ENCODE measurements at places on chromosomes 6 and 20.
A peak's percentile ranks its signal among the peaks of the same experiment; 100 is the strongest.

- DNase-seq: no peak
Observed at GRCh38 chr6:4516206-4516605, 260.0 kb upstream of the CDYL start.

DNA sequence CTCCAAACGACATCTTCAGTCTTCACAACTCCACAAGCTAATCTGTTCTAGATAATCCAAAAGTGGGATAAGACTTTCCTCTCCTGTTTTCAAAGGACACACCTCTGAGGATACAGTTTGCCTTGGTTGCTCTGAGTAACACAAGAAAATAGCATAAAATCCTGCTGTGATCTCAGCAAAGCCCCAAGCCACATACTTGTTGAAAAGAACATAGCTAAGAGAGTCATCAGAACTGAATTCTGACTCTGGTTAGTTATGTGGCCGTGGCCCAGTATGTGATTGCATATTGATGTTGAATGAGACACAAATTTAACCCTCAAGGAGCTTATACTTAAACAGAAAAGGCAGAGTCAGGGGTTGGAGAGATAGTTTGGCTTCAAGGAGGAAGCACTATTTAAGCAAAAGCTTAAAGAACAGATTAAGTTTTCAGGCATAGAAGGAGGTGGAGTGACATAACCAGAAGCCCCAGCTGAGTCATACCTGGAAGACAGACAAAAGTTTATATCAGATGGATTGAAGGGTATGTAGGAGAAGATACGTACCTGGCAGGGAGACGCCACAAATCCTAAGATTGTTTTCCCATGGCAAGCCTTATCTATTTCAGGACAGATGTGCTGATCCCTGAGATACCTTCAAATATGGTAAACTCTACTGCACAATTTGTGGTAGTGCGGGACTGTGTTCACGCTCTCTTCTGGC lies 41.2 kb downstream of the OPN5 start:
- DNase-seq: no peak

DNA sequence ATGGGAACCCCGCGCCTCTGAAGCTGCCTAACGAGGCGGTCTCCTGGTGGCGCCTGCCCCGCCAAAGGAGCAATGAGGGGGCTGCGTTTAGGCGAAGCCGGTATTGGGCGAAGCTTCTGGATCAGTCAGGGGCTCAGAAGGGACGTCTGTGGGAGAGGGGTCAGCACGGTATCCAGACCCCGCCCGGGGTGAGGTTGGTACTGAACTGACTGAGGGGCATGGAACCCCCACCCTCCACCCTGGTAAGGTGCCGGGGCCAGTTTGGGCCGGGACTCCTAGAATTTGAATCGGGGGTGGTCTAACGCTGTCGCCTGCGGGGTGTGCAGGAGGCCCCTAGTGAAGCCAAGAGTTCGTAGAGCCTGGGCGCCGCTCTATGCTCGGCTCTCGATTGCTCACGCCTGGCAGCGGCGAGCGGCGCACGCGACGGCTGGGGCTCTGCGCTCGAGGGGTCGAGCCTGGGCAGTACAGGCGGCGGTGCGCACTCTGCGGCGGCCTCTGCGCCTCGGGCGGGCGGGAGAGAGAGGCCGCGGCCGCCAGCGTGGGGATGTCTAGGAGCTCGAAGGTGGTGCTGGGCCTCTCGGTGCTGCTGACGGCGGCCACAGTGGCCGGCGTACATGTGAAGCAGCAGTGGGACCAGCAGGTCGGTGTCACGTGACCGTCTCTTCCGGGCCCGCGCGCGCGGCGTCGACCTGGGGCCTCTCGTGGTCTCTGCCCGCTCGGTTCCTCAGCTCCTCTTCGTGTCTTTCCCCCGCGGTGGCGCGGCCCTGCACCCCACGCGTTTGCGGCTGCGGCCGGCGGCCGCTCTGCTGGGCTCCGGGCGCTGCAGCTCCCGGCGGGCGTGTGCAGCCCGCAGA lies at the start of the genes KAT14 and PET117:
TSS of gene KAT14 (plus strand) at position 452 of the 854 bp plus-strand sequence. CDS start 4,798 bp downstream, outside the sequence.
TSS of gene PET117 (plus strand) at position 452 of the 854 bp plus-strand sequence. CDS start at position 545, 93 bp downstream.
- peak; percentile 67 for DNase-seq

- no peak for DNase-seq
Observed at GRCh38 chr6:2117447-2117846, 128.0 kb downstream of the GMDS start.

GRCh38 chr6:12258591-12259075 lies 31.5 kb upstream of the EDN1 start:
- DNase-seq: no peak

GRCh38 chr6:107576852-107577251 lies 86.9 kb downstream of the SOBP start:
- no peak for DNase-seq

DNA sequence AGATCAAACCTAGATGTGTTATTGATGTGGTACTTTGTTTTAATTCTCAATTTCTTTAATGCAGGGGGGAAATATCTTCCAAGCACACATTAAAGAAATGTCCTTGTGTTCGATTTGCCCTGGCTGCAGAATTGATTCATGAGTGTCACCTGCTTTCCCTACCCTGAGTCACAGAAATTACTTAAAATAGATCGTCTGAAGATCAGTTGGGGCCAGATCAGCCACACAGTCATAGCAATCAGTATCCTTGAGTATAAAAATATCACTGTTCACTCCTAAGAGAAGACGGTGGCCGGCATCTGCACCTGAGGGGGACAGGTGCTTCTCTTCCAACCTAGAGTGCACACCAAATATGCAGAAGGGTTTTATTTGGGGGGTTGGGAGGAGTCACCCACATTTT lies 115.2 kb upstream of the RIN2 start:
- no peak for DNase-seq

DNA sequence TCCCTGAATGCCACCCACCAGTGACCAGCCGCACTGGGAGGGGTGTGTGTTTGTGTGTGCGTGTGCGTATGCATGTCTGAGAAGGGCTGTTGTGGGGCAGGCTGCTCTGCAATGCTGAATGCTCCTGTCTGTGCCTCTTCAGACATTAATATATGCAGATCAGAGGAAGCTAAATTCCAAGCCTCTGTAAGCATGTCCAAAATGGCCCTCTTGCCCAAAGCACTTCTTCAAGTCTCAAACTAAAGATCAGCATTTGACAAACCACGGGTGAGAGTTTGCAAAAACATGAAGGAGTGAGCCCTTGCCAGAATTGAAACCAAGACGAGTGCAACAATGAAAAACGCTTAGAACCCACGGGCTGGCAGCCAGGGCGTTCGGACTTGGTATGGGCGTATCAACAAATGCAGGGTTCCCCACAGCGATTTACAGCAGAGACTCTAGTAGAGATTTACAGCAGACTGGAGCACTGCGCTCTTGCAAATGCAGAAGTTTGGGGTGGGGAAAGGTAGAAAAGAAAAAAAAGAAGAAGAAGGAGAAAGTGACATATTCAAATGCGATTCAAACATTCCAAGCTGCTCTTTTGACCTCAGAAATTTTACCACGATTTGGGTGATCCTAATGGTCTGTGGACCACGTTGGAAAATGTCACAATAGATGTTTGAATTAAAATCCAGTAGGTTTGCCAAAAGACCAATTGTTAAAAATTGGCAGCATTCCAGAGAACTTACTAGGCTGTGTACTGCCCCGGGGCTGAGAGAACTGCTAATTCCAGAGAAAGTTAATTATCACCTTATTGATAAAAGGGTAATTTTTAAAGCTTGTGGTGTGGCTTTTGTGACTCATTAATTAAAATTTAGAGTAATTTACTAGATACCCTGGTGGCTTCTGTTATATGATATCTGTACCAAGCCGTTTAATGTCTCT lies 3.5 kb downstream of the SCML4 start:
- no peak for DNase-seq

- DNase-seq: no peak
Observed at GRCh38 chr6:124393536-124393935, 568.7 kb upstream of the RNF217 start.

DNA sequence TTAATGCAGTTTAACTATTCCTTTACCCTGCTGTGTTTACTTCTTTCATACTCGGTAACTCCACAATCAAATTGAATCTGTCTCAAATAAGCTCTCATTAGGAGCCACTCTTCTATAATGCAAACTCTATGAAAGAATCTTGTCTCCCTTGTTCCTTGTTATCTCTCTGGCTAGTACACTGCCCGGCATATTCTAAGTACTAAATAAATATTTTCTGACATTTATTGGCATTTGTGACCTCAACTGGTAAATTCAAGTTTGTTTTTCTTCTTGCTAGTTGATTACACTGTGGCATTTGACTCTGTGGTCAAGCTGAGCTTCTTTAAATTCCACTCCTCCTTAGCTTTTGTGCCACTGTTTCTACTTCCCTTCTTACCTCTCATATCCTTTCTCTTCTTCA lies 237.6 kb upstream of the KHDRBS2 start:
- DNase-seq: no peak

- no peak for DNase-seq
Observed at GRCh38 chr6:125207956-125208355, 54.4 kb downstream of the TPD52L1 start.

- DNase-seq: no peak
Observed at GRCh38 chr20:58838174-58838573, 12.5 kb downstream of the GNAS-AS1 start.

DNA sequence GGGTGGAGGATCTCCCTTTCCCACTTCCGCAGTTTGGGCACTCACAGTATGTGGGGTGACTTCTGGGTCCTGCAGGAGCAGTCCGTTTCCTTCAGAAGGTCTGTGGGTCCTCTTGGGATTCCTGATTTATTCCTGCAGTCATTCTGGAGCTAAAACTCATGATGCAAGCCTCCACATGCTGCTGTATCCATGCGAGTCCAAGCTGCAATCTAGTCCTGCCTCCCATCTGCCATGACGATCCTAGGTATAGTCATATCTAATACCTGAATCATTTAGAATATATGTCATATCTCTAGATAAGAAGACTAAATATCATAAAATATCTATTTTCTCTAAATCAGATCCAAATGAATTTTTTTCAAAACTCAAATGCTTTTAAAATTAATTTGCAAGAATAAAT lies 103.4 kb upstream of the AHI1 start:
- no peak for DNase-seq

- DNase-seq: peak; percentile 79
Observed at GRCh38 chr6:105178110-105178509, 1.7 kb downstream of the POPDC3 start.

DNA sequence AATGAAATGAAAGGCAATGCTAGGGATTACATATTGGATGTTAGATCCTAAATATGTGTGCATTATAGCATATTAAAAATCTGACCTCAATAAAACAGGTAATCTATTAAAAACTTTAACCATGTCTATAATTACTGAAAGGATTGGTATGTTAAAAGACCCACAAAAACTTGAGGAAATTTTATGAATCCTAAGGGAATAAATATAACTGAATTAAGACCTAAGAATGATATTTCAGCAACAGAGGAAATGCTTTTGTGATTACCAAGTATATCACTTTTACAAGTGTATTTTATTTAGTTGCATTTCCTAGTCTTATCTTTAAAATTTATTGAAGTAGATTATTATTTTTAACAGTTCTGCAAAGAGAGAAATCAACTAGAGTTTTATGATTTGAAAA lies 571.5 kb downstream of the HDGFL1 start:
- DNase-seq: no peak

DNA sequence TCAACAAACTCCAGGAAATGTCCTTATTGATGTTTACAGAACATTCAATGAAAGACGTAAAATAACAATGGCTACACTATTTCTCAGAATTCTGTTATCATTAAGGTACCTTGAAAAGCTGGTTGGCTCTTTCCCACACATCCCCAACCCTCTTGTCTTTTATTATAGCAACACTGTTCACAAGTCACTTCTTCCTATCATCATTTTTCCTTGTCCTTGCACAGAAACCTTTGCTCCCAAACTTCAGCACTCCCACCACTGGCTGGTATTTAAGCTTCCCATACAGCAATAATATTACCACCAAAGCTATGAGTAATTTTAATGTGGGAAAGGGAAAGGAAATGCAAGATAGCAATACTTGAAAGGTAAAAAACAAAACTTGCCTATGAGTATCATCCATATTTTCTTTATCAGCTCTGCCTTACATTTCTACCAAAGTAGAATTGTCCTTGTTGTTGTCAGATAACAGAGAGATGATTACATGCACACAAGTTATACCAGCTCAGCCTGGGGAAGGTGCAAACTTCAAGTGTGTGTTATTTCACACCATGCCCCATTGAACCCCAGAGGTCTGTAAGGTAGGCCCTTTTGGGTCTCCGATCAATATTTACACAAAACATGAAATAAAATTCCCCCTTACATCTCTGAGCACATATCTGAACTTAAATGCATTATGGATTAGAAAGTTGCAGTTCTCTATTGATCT lies 32.2 kb downstream of the ARHGAP18 start:
- DNase-seq: no peak

GRCh38 chr6:39083231-39083634 lies 31.8 kb downstream of the SAYSD1 start:
- DNase-seq: no peak

DNA sequence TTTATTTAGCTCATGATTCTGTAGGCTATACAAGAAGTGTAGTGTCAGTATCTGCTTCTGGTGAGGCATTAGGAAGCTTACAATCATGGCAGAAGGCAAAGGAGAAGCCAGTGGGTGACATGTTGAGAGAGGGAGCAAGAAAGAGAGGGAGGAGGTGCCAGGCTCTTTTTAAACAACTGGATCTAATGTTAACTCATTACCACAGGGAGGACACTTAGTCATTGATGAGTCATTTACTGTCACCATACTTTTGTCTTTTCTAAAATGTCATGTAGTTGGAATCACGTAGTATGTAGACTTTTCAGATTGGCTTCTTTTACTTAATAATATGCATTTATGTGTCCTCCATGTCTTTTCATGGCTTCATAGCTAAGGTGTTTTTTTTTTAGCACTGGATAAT lies 58.1 kb downstream of the NUS1 start:
- no peak for DNase-seq

- no peak for DNase-seq
Observed at GRCh38 chr6:106751501-106752252, 122.3 kb downstream of the QRSL1 start.

DNA sequence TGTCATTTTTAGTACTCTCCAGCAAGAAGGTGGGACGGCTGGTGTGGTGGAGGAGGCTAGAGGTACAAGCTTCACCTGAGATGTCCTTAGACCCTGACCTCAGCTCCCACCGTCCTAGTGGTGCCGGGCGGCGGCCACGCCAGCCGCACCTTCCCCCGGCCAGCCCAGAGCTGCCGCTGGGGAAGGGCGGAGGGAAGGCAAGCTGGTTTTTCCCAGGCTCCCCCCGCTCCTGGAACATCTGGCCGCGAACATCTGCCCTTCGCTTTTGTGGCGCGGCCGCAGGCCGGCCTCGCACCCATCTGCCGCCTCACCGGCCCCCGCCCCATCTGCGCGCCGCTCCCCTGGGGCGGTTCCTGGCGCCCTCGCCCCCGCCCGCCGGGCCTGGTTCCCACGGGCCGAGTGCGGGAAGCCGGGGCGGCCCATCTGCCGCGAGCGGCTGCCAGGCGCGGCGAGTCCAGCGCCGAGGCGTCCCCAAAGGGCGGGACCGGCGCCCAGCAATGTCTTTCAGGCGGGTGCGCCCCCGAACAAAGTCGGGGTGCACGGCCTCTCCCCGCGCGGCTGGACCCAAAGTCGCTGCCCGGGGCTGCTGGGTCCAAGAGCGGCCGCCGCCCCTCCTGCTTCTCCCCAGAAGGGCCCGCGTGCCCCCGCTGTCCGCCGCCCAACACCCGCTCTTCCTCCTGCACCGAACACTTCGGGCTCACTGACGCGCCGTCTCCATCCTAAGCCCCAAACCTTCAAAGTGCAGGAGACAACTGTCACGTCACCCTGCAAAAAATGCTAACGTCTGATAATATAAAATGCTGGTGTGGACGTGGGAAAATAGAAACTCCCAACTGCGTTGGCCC lies 17.3 kb upstream of the ID1 start:
- no peak for DNase-seq
